Muscle of leg (tissue), 16 donors: ENCODE measurements at places on chromosomes 12 and 14. TPM values are rescaled to one million over a fixed set of nuclear protein-coding genes. Genes with fewer than 3 reads are reported as not detected.

The TAS2R30 gene
- total RNA-seq: 4.3 TPM

- H3K27me3 ChIP-seq: peaks cover 62% of the 10 kb centered on the region
- no peak overlapping the region for H3K4me3 ChIP-seq
- DNase-seq: no peak
Observed at GRCh38 chr12:113059071-113059595, 2.6 kb downstream of the DTX1 start.

The CCDC196 gene
- total RNA-seq: not detected

The CD9 gene
- total RNA-seq: 60.7 TPM

- DNase-seq: peak; percentile 28
- H3K4me1 ChIP-seq: no peaks in the 10 kb centered on the region
- H3K36me3 ChIP-seq: peaks cover 3% of the 10 kb centered on the region
- H3K27me3 ChIP-seq: no peaks in the 10 kb centered on the region
- no peak overlapping the region for H3K27ac ChIP-seq
- no peak overlapping the region for H3K4me3 ChIP-seq
Observed at GRCh38 chr14:71049435-71050133, 142.3 kb downstream of the PCNX1 start.

- no peak overlapping the region for H3K4me3 ChIP-seq
- no peaks in the 10 kb centered on the region for H3K27me3 ChIP-seq
- no peaks in the 10 kb centered on the region for H3K36me3 ChIP-seq
- H3K27ac ChIP-seq: no peak overlapping the region
Observed at GRCh38 chr12:127964717-127965116, 302.3 kb upstream of the TMEM132C start.

- no peak overlapping the region for H3K27ac ChIP-seq
- H3K4me3 ChIP-seq: no peak overlapping the region
- peaks cover 2% of the 10 kb centered on the region for H3K4me1 ChIP-seq
- peaks cover 17% of the 10 kb centered on the region for H3K36me3 ChIP-seq
- no peaks in the 10 kb centered on the region for H3K27me3 ChIP-seq
Observed at GRCh38 chr14:23021889-23022442, 12.0 kb upstream of the C14orf93 start.

The ATL1 gene
- total RNA-seq: 5.6 TPM

GRCh38 chr12:59972905-59973304, 377.1 kb downstream of the SLC16A7 start:
- H3K36me3 ChIP-seq: no peaks in the 10 kb centered on the region
- DNase-seq: no peak
- no peak overlapping the region for H3K4me3 ChIP-seq
- H3K4me1 ChIP-seq: no peaks in the 10 kb centered on the region

The SLC25A47 gene
- total RNA-seq: 0.09 TPM

- H3K27ac ChIP-seq: peak overlapping the region; percentile 97
- H3K4me3 ChIP-seq: peak overlapping the region; percentile 97
- peak; percentile 57 for DNase-seq
- peaks cover 13% of the 10 kb centered on the region for H3K36me3 ChIP-seq
- H3K27me3 ChIP-seq: no peaks in the 10 kb centered on the region
Observed at GRCh38 chr12:21502164-21502496, 541 bp downstream of the GOLT1B start.

- no peak overlapping the region for H3K27ac ChIP-seq
- no peak for DNase-seq
- H3K4me3 ChIP-seq: no peak overlapping the region
- no peaks in the 10 kb centered on the region for H3K4me1 ChIP-seq
Observed at GRCh38 chr12:126727218-126728075, 1539.5 kb upstream of the TMEM132C start.

GRCh38 chr14:67602995-67603545, 3.0 kb upstream of the PIGH start:
- H3K4me3 ChIP-seq: no peak overlapping the region
- no peaks in the 10 kb centered on the region for H3K36me3 ChIP-seq
- no peak for DNase-seq
- peaks cover 3% of the 10 kb centered on the region for H3K27me3 ChIP-seq
- peaks cover 8% of the 10 kb centered on the region for H3K4me1 ChIP-seq

The PLXNC1 gene
- total RNA-seq: 11.7 TPM

DNA sequence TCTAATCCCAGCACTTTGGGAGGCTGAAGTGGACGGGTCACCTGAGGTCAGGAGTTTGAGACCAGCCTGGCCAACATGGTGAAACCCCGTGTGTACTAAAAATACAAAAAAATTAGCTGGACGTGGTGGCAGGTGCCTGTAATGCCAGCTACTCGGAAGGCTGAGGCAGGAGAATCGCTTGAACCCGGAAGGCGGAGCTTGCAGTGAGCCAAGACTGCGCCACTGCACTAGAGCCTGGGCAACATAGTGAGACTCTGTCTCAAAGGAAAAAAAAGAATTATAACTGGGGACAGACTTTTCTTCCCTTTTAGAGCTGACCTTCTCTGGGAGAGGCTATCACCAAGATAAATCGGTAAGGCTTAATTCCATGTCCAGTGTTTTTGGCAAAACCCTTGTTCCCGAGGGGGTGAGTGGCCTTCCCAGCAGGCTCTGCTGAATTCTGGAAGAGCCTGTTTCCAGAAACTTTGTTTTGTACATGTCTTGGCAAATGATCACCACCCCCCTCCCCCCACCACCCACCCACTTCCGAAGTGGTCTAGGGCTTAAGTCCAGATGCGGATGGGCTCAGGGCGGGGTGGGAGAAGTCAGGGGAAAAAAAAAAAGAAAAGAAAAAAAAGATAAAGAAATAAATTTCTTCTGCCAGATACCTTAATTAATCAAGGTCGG, 32.3 kb upstream of the DEGS2 start:
- H3K27ac ChIP-seq: no peak overlapping the region
- no peaks in the 10 kb centered on the region for H3K27me3 ChIP-seq
- H3K36me3 ChIP-seq: no peaks in the 10 kb centered on the region
- no peak overlapping the region for H3K4me3 ChIP-seq
- DNase-seq: peak; percentile 39
- peaks cover 17% of the 10 kb centered on the region for H3K4me1 ChIP-seq

DNA sequence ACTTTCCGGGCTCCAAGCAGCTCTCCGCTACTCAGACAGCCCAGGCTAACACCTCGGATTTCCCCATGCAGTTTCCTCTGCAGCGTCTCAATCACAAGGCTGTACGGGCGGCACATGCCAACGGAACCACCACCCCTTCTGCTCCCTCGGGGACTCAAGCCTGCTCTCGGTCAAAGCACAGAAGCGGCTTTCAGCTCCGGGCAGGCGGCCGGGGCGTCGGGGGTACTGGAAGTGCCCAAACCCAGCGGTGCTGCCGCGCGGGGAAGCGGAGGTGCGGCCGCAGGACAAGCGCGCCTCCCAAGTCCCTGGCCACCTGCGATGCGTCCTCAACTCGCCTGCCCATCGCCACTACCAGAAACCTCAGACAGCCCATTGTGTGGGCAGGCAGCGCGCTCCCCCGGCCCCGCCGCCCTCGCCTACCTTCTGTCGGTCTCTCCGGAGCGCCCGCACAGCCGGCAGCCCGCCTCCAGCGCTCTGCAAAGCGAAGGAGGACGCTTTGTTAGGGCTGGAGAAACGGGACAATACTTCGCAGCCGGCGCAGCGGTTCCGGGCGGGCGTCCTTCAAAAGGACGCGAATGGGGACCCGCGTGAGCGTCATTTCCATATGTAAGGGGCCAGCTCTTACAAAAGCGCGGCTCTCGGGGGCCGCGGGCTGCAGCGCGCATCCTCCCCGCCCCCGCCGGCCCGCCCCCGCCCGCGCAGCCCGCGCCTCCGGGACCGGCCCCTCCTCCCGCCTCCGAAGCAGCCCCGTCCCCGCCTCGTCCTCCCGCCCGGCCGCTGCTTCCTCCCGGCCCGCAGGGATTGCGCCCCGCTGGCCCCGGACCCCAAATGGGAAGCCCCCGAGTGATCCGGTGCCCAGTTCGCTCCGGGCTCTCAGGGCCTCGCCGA, 674 bp downstream of the NIN start:
- DNase-seq: peak; percentile 74
- H3K4me1 ChIP-seq: peaks cover 25% of the 10 kb centered on the region
- H3K4me3 ChIP-seq: peak overlapping the region; percentile 84
- peaks cover 2% of the 10 kb centered on the region for H3K27me3 ChIP-seq

The CIDEB gene
- 13.4 TPM for total RNA-seq
